Myometrial cell (primary cell): ENCODE measurements at places on chromosomes 1 and 21. TPM values are rescaled to one million over a fixed set of nuclear protein-coding genes. Genes with fewer than 3 reads are reported as not detected.

APOBEC4 gene
- not detected in 2 replicates for total RNA-seq

DIO1 gene
- total RNA-seq: not detected in 2 replicates

CCDC27 gene
- not detected in 2 replicates for total RNA-seq

FCGR3B gene
- total RNA-seq: not detected in 2 replicates

DCDC2B gene
- total RNA-seq: not detected in 2 replicates

FBXO2 gene
- 0.18 TPM in 1 of 2 replicates, not detected in the other for total RNA-seq

C1orf141 gene
- not detected in 2 replicates for total RNA-seq

OLFML2B gene
- 1.2 and 2.0 TPM in 2 replicates for total RNA-seq

BNIPL gene
- not detected in 2 replicates for total RNA-seq

TCHHL1 gene
- total RNA-seq: not detected in 2 replicates

KIF26B gene
- 15.9 and 17.4 TPM in 2 replicates for total RNA-seq

GIPC2 gene
- 1.4 TPM in 2 replicates for total RNA-seq

EPHB2 gene
- total RNA-seq: 38.5 and 47.3 TPM in 2 replicates

URB2 gene
- total RNA-seq: 6.1 and 6.6 TPM in 2 replicates

ASTN1 gene
- not detected in 2 replicates for total RNA-seq

P3R3URF gene
- total RNA-seq: not detected in 2 replicates

OLFML3 gene
- total RNA-seq: 153 and 175 TPM in 2 replicates

SLC25A34 gene
- not detected in 2 replicates for total RNA-seq

IL12RB2 gene
- not detected in 2 replicates for total RNA-seq
